ENCODE measurements at places on chromosomes 2 and 18.

DNA sequence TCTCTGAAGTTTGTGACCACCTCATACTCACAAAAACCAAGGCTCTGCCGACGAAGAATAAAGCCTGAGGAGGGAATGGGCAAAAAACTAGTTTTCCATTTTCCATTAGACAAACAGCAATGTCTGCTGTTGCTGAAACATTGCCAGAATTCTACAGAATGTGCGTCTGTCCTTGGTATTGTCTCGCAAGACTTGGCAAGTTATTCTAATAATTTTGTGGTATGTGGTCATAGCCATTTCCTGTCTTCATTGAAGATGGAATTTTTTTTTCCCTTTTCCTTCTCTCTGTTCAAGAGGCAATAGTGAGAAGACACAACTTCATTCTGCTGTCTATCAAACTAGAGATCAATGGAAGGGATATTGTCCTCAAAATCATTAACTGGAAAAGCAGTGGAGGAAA lies 296.1 kb downstream of the RND3 start:
- peak; percentile 58 for DNase-seq

DNA sequence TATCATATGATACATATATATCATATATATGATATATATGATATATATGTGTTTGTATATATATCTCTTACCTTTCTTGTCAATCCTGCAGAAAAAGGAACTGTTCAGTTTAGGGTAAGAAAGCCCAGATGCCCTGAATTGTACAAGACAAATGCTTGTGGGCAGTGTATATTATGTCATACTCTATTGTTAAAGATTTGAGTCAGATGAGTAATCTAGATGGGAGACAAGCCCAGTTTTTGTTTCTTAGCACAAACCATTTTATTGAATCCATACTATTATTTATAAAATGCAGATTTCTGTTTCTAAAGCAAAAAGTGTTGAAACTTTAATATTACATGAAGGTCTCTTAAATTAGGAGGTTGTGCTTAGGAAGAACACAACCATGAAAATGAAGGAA lies 90.6 kb downstream of the VRK2 start:
- no peak for DNase-seq

DNA sequence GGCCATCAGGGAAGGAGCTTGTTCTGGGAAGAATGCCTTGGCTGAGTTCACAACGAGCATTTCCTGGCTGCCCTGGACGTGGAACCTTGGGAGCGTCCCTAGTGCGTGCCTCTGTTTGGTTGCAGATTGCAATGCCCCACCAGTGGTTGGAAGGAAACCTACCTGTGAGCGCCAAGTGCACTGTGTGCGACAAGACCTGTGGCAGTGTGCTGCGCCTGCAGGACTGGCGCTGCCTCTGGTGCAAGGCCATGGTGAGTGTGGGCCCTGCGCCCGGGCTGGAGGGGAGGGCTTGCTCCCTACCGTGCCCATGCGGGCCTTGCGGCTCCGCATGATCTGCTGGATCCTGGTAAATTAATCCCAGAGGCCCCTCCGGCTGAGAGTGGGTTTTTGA lies 81.9 kb downstream of the DGKD start:
- no peak for DNase-seq

DNA sequence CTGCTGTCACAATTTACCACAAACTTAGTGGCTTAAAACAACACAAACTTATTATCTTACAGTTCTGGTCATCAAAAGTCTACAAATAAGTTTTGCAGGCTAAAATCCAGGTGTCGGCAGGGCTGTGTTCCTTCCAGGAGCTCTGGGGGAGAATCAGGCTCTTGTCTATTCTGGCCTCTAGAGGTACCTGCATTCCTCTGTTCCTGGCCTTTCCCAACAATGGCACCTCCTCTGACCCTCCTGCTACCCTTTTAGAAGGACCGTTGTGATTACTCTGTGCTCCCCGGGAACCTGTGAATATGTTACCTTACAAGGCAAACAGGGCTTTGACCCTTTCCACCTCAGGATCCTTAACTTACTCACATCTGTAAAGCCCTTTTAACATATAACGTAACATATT lies 98.5 kb downstream of the MRPS9 start:
- DNase-seq: no peak

DNA sequence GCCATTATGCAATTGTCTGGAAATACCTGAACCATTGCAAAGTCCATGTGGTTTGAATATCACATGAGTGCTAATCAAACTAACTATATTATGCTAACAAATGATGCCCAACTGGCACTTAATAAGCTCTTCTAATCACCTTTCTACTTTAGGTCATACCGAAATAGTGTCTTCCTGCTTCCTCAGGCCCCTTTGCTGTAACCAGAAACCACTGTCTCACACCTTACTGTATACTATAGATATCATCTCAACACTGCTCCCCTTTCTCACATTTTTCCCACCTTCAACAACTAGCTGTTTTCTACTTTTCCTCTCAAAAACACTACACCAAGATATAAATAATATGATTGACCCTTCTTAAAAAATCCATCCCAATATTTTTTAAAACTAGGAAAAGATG lies 633.9 kb downstream of the BCL11A start:
- no peak for DNase-seq

DNA sequence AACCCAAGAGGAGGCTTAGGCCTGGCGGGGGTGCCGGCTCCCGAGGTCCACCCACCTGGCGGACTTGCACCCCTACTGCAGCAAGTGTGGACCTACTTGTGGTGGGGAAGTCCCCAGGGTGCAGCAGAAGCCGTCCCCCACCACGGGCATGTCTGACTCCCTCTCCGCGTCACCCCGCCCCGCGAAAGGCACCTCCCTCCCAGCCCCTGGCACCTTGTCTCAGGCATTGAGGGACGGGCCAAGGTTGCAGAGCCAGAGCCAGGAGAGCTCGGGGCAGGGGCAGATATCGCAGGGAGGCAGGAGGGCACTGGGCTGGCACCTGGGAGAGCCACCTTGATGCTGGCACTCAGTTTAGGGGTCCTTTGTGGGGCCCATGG lies 19.0 kb downstream of the CROCC2 start:
- no peak for DNase-seq

DNA sequence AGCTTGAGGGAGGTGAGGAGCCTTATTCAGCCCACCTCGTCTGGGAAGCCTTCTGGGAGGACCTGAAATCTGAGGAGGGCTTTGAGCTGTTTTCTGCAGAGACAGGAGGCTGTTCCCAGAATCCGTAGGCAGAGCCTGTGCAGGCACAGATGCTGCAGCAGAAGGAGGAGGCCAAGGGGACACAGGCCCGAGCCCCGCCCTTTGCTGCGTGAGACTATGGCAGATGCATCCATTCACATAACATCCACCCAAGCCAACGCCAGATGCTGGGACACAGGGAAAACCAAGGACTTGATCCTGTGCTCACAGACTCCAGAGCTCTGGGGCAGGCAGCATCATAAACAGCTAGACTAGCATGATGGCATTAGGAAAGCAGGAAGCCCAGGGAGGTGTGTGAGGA lies 98.2 kb downstream of the KCNF1 start:
- no peak for DNase-seq

- DNase-seq: no peak
Observed at GRCh38 chr2:125330133-125330532, 1305.0 kb downstream of the CNTNAP5 start.

DNA sequence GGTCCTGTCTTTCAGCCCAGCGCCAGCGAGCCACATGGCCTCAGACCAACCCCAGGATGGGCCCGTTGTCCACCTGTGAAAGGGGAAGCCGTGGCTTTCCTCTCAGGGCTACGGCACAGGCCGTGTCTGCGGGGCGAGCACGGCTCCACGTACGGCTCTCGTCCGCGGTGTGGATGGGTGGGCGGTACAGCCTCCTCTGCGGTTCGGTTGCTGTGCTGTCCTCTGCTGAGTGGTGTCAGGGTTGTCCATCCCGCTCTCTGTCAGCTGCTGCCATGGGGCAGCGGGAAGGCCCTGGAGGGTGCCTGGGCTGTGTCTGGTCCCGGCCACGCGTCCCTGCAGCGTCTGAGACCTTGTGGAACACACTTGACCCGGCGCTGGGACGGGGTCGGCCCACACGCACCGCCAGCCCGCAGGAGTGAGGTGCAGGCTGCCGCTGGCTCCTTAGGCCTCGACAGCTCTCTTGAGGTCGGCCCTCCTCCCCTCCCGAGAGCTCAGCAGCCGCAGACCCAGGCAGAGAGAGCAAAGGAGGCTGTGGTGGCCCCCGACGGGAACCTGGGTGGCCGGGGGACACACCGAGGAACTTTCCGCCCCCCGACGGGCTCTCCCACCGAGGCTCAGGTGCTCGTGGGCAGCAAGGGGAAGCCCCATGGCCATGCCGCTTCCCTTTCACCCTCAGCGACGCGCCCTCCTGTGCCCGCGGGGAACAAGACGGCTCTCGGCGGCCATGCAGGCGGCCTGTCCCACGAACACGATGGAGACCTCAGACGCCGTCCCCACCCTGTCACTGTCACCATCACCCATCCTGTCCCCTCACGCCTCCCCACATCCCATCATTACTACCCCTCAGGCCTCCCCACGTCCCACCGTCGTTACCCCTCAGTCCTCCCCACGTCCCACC lies 128.7 kb downstream of the NFATC1 start:
- DNase-seq: no peak

- DNase-seq: no peak
Observed at GRCh38 chr2:230220347-230220969, 674 bp upstream of the SP110 start.

GRCh38 chr2:50535971-50536759 lies 495.8 kb downstream of the NRXN1 start:
- DNase-seq: no peak

DNA sequence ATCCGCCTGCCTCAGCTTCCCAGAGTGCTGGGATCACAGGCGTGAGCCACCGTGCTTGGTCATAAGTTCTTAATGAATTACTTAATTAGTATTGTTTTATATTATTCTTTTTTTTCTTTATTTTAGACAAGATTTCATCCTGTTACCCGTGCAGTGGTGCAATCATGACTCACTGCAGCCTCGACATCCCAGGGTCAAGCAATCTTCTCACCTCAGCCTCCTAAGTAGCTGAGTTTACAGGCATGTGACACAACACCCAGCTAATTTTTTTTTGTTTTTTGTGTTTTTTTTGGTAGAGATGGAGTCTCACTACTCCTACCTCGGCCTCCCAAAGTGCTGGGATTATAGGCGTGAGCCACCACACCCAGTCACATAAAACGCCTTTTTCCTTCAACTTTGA lies 17.3 kb downstream of the C2orf42 start:
- DNase-seq: no peak

DNA sequence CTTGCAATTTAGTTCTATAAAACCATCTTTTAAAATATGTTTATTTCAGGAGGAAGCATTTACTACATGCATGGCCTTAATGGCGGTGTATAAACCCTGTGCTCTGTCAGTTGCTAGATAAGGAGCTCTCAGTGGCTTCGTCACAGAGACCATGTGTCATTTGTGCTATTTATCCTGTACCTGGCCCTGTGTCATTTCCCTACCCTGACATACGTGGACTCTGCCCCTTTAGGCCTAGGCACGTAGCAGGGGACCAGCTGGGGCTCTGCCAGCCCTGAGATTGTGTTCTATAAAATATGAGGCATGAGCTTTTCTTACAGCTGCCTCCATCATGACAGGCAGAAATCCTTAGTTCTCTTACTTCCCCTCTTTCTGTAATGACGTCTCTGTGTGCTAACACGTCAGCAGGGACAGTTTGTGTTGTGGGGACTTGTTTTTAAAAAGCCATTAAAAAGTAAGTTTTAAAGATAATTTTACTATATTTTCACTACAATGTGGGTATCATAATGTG lies 88.0 kb downstream of the ITGB1BP1 start:
- no peak for DNase-seq

Data from AG09309 (cell line).